NK-92 treated with Interleukin-12 subunit alpha and Interleukin-12 subunit beta, amount 100 ng/mL, for 24 hours (cell line): ENCODE measurements at places on chromosomes 3 and 15.

DNA sequence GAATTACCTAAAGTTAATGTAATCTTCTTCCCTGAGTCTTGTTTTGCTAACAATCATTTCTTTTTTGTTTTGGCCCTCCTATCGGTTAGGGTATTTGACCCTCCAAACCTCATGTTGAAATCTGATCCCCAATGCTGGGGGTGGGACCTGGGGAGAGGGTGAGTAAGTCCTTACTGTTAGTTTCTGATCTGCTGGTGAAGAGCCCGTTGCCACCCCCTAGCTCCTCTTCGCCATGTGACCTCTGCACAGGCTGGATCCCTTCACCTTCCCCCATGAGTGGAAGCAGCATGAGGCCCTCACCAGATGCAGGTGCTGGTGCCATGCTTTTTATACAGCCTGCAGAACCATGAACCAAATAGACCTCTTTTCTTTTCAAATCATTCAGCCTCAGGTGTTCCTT is 62.8 kb upstream of the ADCY5 start:
- no peak for DNase-seq

- DNase-seq = no peak
Measured at GRCh38 chr3:134860141-134860540, 65.1 kb downstream of the EPHB1 start.

DNA sequence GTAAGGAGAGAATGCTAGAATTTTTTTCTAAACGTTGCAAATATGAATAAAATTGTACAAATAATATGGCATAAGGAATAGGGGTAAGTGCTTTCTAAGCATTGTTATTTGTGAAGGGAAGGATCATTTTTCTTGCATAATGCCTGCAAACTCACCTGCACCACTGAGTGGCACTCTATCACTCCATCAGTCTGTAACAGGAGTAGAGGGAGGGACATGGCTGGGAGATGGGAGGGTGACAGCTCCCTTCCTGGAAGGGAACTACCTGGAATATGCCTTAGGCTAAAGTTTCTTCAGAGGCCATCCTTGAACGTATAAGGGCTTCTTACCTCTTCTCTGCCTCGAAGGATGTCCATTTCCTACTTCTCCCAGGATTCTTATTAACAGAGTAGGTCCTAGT is 3.0 kb downstream of the NAALADL2 start:
- DNase-seq = no peak

GRCh38 chr15:69661446-69661845 is 208.8 kb downstream of the RPLP1 start:
- no peak for DNase-seq

DNA sequence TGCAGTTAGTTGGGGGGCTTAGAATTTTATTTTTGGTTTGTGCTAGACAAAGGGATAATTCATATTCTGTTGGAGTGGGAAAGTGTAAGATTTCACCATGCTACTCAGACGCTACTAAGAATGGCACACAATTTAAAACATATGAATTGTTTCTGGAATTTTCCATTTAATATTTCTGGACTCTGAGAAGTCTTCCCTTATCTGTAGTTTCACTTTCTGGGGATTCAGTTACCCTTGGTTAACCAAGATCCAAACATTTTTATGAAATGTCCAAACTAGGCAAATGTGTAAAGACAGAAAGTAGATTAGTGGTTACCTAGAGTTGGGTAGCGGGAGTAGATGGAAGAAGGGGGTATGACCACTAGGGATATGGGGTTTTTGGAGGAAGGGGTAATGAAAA is 53.1 kb downstream of the TCF12 start:
- DNase-seq = no peak

DNA sequence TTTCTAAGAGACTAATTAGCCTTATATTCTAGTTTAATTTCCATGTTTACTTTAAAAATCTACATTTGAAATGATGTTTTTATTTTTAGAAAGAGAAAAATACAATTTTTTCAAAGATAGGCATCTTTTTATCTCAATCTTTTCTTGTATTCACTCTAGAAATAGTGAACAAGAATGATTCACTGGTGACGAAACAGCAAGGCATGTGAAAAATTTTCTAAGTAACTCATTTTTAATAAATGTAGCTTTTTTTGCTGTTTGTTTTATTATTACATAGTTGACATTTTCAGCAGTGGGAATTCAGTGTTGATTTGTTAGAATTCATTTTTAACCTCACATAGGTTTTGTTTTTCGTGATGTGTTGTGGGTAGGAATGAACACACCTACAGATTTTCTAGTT is 1226.4 kb downstream of the NSUN3 start:
- DNase-seq = no peak

GRCh38 chr3:125349556-125350165 is 25.5 kb downstream of the ZNF148 start:
- no peak for DNase-seq

- DNase-seq = no peak
Measured at GRCh38 chr15:93289941-93290617, 201.1 kb upstream of the RGMA start.

- DNase-seq = no peak
Measured at GRCh38 chr15:32723171-32723948, 5.6 kb downstream of the GREM1 start.

DNA sequence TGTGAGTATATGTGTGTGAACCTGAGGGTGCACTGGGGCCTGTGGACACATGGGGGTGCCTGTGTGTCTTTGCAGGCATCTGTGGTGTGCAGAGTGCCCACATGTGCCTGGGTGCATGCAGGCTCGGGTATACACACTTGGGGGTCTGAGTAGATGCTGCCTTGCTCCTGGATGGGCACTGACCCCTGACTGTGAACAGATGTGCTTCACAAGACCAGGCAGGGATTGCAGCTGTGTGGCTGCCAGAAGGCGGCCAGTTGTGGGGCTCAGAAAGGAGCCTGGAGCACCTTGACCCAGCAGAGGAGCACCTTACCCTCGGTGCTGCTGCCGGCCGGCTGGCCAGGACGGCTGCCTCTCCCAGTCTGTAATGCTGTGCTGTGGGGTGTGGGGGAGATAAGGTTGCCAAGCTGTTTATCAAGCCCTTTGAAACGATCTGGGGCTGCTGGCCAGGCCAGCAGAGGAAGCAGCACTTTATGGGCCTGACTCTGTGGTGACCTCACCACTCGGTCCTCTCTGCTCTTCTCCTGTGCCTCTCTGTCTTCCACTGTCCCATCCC is 55.5 kb upstream of the MRPS22 start:
- no peak for DNase-seq

DNA sequence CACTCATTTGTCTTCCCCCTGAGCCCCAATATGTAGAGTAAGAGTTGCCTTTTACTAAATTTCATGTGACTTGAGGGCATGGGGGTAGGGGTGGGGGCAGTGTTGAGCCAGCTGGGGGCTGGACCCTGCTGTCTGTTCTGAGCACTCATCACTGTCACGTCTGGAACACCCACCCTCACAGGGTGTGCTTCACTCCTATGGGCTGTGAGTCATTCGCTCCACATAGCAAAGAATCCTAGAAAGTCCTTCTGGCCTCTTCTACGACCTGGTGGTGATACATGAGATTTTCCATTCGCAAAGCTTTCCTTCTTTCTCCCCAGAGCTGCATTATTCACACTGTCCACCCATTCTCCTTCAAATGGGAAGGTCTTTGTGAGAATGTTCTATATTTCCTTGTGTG is 43.6 kb upstream of the MGLL start:
- DNase-seq = peak; percentile 6
